ENCODE measurements at places on chromosomes 1 and 21. TPM values are rescaled to one million over a fixed set of nuclear protein-coding genes. Genes with fewer than 3 reads are reported as not detected.

Gene MTFR1L
- total RNA-seq, result 37.3 TPM

Gene OR10J1
- not detected for total RNA-seq

Gene AVPR1B
- not detected for total RNA-seq

Gene MIXL1
- not detected for total RNA-seq

Gene DISP3
- total RNA-seq, result 0.81 TPM

Gene DDAH1
- not detected for total RNA-seq

Gene BLACAT1
- not detected for total RNA-seq

Gene CHI3L1
- 1.8 TPM for total RNA-seq

Gene DMRTA2
- 1.1 TPM for total RNA-seq

Gene PCAT6
- total RNA-seq, result 1.0 TPM

Gene ATP1A4
- not detected for total RNA-seq

Gene SERINC2
- total RNA-seq, result 0.19 TPM

Gene CELF3
- total RNA-seq, result not detected

Gene EYA3
- 62.6 TPM for total RNA-seq

Gene PHTF1
- 29.0 TPM for total RNA-seq

Gene TP73
- total RNA-seq, result 1.5 TPM

Gene OR6N1
- total RNA-seq, result not detected

Gene TTC22
- total RNA-seq, result 2.1 TPM

Gene TEX38
- 0.59 TPM for total RNA-seq

Gene TMIGD3
- total RNA-seq, result not detected

Gene PLEKHA6
- total RNA-seq, result 0.17 TPM

Gene AGBL4
- total RNA-seq, result not detected

Gene GPR52
- total RNA-seq, result 4.4 TPM

Gene PRDX6
- total RNA-seq, result 119 TPM

Gene TAS1R1
- total RNA-seq, result not detected

Gene CAMSAP2
- 0.48 TPM for total RNA-seq

Gene SERPINC1
- not detected for total RNA-seq

Gene C1orf87
- not detected for total RNA-seq

Gene GSTM1
- total RNA-seq, result 43.1 TPM

Gene GPR25
- total RNA-seq, result not detected

Gene LORICRIN
- total RNA-seq, result not detected

Gene MASP2
- total RNA-seq, result 0.31 TPM
